ENCODE measurements at places on chromosomes 12 and 14. TPM values are rescaled to one million over a fixed set of nuclear protein-coding genes. Genes with fewer than 3 reads are reported as not detected.

- DNase-seq, result no peak
These were observed 189.2 kb upstream of the DIO3 start for GRCh38 chr14:101371799-101372793.

DNA sequence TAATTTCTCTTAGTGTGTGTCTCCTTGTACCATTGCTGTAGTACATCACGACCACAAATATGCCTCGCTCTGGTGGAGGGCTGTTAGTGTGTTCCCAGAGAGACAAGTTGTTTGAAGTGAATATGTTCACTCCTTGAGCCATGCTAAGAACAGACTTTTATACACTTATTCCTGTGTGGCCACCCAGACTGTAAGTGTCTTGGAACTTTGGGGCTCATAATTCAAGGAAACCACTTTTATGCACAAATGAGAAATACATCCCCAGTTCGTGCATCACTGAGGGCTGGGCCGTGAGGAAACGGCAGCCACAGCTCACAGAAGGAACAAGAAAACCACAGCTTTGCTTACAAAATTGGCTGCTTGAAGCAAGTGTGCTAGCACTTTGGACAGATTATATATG, 362.2 kb upstream of the DDHD1 start:
- DNase-seq, result no peak

DNA sequence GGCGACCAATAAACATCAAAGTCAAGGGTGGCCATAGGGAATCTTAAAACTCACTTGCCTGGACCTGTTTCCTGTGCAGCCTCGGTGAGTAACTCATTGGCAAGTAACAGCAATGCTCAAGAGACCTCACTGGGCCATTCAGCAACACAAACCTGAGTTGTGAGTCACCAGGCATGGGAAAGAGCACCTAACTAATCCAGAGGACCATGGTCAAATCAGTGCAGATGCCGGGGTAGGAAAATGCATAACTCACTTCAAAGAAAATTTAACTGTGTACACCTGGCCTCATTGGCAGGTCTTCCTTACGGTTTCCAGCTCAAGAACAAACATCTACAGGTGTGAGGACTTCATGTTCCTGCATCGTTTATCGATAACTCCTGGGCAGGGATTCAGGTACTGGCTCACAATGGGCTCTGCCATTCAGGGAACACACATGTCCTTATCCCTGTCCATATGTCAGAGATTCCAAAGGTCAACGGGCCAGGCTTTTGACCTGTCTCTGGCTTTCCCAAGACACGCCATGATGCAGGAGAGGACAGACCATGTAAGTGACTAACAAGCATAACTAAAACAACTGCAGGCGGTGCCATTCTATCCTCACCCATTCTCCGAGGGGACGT, 211.8 kb downstream of the ANO2 start:
- no peak for DNase-seq

DNA sequence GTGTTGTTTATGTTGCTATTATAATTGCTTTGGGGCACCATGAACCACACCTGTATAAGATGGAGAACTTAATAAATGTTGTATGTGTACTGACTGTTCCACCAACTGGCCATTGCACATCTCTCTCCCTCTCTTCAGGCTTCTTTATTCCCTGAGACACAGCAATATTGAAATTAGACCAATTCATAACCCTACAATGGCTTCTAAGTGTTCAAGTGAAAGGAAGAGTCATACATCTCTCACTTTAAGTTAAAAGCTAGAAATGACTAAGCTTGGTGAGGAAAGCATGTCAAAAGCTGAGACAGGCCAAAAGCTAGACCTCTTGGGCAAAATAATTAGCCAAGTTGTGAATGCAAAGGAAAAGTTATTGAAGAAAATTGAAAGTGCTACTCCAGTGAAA, 373.3 kb downstream of the RGS6 start:
- DNase-seq, result no peak

GRCh38 chr14:24052656-24053547, 1.1 kb downstream of the CARMIL3 start:
- DNase-seq, result no peak

DNA sequence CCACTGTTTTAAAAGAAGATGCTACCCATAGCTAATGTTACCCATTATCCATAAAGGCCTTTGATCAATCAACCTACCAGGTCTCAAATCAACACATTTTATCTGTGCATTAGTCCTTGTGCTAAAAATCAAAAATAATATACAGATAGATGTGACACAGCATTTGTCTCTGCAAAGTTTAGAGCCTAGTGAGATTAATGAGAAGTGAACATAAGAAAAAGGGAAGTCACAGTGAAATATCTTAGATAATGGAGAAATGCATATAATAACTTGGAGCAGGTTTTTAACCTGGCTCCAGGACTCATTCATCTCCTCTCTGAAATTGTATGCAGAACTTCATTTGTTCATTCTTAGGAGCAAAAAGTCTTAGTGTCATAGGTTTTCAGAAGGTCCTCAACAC, 7.2 kb downstream of the PDE3A start:
- DNase-seq, result no peak

- DNase-seq, result peak; percentile 65
These were observed at the start of gene SELPLG for GRCh38 chr12:108633534-108634248. Gene SELPLG (minus strand): TSS chr12:108633894. CDS start chr12:108624307, 9,587 bp downstream.

DNA sequence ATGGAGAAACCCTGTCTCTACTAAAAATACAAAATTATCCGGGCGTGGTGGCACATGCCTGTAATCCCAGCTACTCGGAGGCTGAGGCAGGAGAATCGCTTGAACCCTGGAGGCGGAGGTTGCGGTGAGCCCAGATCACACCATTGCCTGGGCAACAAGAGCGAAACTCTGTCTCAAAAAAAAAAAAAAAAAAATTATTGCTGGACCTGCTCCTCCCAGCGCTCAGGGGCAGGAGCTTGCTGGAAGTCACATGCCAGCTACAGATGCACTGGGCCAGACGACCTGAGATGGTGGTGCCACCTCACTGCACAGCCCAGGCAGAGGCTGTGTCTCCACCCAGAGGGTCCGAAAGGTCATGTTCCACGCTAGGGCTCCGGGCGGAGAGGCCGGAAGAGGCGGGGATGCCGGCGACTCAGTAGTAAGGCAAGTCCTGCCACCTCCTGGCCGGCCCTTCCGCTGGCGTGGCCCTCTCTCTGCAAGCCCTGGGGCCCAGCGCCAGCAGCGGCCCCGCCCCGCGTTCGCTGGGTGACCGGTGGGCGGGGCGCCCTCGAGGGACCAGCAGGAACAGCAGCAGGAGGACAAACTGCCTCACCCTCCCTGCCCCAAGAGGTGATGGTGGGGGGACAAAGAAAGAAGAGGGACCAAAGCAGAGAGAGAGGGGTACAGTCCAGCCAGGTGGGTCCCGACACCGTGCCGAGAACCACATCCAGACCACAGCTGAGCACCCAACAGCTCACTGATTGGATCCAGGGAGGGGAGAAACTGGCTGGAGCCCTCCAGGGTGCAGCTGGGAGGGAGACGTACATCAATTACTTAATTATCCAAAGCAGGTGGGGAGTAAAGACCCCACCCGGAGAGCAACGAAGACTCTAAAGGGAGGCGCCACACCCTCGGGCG, 3.6 kb upstream of the RHOF start:
- DNase-seq, result peak; percentile 98

The TAS2R46 gene
- total RNA-seq, result 0.81 TPM

DNA sequence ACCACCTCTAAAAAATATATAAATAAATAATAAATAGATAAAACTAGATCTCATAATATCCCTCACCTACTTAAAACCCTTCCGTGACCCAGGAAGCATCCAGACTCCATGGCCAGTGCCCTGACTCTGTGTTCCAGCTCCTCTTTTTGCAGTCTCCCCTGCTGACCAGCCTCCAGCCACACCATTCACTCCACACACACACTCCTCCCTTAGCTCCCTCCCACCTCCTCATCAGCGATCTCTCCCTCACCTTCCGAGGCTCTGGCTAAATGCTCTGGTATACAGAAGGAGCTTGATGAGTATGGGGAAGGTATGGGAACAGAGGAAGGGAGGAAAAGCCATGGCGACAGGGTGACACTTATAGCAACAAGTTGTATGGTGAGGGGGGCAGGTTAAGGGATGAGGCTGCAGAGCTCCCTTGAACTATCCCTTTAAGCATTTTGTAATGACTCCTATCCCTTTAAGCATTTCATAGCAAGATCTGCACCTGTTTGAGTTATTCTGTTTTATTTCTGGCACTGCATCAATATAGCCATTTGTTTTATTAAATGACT, 26.1 kb upstream of the EIF4B start:
- no peak for DNase-seq

- no peak for DNase-seq
These were observed 89.1 kb upstream of the ZDHHC17 start for GRCh38 chr12:76674669-76675315.

DNA sequence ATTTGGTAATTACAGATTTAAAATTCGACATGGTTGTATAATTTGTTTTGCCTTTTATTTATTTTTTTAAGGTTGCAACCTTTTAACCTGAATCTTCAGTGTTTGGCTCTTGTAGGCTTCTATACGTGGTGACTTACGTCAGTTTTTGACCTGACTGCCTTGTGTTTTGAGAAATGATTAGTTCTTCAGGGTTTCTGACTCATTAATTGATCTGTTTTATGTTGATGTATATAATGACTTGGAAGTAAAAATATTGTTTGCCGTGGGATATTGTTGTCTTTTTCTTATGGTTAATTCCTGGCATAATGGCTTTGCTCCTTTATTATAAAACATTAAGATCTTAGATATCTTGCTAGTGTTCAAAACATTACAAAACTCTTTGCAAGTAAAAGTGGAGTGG, 2.5 kb downstream of the RASSF8 start:
- DNase-seq, result no peak

The ZC2HC1C gene
- 7.8 TPM for total RNA-seq

The OR10P1 gene
- total RNA-seq, result 0.68 TPM

DNA sequence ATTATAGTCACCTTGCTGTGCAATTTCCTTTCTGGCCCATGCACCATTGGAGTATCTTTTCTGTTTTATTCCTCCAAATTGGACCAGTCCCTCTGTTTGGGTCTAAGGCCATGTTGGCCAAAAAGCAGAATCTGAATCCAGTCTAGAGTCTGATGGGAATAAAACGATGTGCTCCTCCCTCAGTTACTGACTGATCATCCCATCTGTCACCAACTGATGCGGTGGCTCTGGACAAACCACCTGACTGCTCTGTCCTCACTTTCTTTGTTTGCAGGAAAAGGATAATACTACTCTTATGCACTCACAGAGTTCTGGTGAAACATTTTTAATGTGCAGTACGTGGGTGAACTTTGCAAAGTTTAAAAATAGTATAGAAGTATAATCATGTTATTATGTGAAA, 120.2 kb upstream of the HIF1A start:
- no peak for DNase-seq

DNA sequence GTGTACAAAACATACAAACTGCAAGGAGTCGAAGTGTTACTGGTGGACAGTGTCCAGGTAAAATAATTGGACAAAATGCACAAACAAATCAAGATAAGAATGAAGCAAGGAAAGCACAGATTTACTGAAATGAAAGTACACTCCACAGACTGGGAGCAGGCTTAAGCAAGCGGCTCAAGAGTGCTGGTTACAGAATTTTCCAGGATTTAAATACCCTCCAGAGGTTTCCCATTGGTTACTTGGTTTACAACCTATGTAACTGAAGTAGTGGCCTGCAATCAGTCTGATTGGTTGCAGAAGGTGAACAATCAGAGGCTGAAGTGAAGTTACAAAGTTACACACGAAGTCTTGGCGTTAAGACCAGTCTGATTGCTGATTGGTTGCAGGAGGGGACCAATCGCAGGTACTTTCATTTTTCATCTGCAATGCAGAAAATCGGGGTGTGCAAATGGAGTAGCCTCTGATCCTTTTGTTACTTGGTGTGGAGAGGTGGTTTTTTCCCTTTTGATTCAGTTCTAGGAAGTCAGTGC, 11.6 kb upstream of the SCN8A start:
- no peak for DNase-seq

The DBX2 gene
- total RNA-seq, result 0.50 TPM

GRCh38 chr14:83744891-83745290, 1785.1 kb upstream of the FLRT2 start:
- no peak for DNase-seq

The SLC25A47 gene
- not detected for total RNA-seq

DNA sequence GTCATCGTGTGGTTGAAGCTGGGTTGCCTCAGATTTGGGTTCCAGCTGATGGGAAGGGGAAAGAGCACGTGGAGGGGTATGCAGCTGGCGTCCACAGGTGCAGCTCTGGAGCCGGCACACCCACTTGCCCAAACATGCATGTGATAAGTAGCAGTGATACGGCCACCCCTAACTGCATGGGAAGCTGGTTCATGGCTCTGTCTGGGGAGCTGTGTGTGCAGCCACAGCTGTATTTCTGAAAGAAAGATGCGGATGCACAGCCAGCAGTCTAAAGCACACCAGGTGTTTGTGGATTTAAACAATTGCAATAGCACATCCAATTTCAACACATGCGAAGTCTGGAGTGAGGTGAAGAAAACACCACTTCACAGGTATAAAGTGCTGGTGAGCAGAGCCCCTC, 181.4 kb downstream of the EFCAB11 start:
- DNase-seq, result no peak

The BRMS1L gene
- 9.7 TPM for total RNA-seq

GRCh38 chr12:2876431-2877046, 435 bp downstream of the FOXM1 start:
- DNase-seq, result peak; percentile 25

DNA sequence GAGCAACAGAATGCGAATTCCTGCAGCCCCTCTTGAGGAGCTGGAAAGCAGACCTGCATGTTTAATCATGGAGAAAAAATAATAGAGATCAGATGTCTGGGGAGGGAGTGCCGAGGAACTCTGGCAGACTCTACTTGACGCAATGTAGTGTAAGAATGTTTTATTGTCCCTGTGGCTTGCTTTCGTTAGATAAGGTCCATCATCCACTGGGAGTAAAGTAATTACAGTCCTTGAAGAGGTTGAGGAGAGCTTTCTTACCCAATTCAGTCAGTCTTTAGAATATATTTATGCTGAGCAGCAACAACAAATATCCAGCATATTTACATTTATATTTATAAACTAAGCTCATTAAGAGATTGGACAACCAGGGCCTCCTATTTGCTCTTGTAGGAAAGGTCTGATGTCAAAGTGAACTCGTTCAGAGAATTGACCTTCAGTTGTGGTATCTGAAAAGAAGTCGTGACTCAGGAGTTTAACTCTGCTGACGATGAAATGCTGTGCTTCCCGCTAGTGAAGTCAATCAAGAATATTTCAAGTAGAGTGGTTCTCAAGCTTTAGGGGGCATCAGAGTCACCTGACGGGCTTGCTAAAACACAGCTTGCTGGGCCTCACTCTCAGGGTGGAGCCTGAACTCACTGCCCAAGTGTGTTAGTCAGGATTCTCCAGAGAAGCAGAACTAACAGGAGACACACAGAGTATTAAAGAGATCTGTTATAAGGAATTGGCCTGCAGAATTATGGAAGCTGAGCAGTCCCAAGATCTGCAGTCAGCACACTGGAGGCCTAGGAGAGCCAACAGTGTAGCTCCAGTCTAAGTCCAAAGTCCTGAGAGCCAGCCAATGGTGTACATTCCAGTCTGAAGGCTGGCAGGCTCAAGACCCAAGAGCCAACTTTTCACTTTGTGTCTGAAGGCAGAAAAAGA, 139.3 kb upstream of the LMNTD1 start:
- DNase-seq, result no peak

DNA sequence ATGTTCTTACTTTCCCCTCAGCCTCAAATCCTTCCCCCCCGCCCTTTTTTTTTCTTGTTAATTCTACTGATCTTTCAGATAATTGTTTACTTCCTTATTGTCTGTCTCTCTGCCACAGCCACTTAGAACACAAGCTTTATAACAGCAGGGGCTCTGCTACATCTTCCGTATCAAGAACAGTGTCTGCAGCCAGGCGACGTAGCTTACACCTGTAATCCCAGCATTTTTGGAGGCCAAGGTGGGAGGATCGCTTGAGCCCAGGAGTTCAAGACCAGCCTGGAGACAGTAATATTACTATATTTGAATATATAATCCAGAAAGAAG, 5.4 kb downstream of the SOS2 start:
- no peak for DNase-seq

GRCh38 chr14:55614304-55614703, 34.3 kb downstream of the KTN1 start:
- no peak for DNase-seq

Measured in left cardiac atrium (tissue), 4 donors.